ENCODE measurements at places on chromosomes 1 and 21.
A peak's percentile ranks its signal among the peaks of the same experiment; 100 is the strongest.

DNA sequence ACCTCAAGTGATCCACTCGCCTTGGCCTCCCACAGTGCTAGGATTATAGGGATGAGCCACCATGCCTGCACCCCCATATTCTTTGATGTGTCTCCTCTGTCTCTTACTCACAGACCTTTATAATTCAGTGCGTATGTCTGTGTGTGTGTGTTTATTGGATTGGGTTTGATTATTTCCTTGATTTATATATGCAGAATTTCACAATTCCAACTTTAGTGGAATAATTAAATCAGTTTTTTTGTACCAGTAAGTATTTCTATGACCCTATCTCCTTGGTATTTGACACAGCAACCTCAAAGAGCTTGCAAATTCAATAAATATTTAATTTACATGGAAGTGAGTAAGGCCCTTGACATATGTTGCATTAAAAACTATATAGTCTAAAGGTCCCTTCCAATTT, 333.9 kb upstream of the ADAMTS5 start:
- DNase-seq = no peak

- no peak for DNase-seq
These were observed 49.6 kb downstream of the LRRC71 start for GRCh38 chr1:156970017-156970416.

GRCh38 chr1:119321666-119322419, 46.7 kb upstream of the HAO2 start:
- no peak for DNase-seq

DNA sequence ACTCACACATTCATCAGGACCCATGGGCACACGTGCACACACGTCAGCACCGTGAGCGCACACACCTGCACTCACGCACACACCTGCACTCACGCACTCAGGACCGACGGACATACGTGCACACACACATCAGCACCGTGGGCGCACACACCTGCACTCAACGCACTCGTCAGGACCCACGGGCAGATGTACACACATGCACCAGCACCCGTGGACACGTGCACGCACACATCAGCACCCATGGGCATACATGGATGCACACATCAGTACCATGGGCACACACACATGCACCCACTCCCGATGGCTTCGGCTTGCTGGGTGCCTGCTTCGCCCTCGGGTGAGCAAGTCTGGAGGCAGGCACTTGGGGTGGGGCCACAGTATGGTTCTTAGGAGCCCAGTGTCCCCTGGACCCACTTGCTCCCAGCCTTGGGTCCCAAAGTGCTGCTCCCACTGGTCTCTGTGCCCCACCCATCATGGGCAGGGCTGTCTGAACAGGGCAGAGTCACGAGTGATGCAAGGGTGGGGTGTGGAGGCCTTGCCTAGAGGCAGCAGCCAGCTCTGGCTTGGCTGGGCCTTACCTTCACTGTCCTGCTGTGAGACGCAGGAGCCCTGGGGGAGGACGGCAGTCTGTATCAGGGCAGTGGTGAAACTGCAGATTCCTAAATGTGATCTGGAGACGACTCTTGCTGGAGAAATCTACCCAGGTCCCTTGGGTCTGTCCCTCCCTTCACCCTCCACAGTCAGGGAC, 49.8 kb downstream of the SKI start:
- DNase-seq = no peak

GRCh38 chr1:6127587-6128163, 52.4 kb downstream of the CHD5 start:
- DNase-seq = no peak

DNA sequence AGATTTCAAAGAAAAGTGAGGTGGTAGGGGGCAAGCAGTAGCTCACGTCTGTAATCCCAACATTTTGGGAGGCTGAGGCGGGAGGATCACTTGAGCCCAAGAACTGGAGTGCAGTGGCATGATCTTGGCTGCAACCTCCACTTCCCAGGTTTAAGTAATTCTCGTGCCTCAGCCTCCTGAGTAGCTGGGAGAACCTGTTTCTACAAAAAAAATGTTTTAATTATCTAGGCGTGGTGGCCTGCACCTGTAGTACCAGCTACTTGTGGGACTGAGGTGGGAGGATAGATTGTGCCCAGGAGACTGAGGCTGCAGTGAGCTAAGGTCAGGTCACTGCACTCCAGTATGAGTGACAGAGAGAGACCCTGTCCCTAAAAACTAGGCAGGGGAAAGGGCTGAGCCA, 2.6 kb upstream of the TSPAN1 start:
- DNase-seq = no peak

GRCh38 chr1:224276771-224277487, 53.0 kb downstream of the NVL start:
- no peak for DNase-seq

GRCh38 chr1:167165948-167166689, 54.6 kb upstream of the POU2F1 start:
- DNase-seq = no peak

- no peak for DNase-seq
These were observed 77.2 kb upstream of the EFHD2 start for GRCh38 chr1:15332525-15332924.

- no peak for DNase-seq
These were observed 9.4 kb downstream of the AKNAD1 start for GRCh38 chr1:108847494-108847893.

DNA sequence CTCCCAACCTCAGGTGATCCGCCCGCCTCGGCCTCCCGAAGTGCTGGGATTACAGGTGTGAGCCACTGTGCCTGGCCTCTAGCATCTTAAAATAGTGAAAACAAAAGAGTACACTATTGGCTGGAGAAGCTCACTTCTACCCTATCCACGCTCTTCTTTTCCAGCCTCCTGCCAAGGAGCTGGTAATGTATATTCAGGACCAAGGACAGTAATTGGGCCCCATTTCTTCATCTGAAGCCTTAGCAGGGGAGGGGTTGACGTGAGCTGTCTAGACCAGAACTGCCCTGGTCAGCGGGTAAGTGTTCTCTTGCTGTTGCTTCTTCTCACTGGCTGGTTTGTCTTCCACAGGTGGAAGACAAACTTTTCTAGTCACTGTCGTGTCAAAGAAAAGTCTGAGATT, 70.2 kb downstream of the DNM3 start:
- DNase-seq = no peak

GRCh38 chr1:2555634-2556276, 416 bp upstream of the TNFRSF14 start:
- peak; percentile 84 for DNase-seq

DNA sequence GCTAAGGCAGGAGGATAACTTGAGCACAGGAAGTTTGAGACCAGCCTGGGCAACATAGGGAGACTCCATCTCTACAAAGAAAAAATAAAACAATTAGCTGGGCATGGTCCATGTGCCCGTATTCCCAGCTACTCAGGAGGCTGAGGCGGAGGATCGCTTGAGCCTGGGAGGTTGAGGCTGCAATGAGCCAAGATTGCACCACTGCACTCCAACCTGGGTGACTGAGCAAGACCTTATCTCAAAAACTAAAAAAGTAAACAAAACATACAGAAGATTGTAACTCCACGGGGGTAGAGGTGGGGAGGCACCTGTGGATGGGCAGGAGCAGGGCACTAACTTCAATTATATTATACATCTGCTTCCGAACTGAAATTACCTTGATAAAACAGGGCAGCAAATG, 4.6 kb downstream of the S100B start:
- no peak for DNase-seq

- DNase-seq = no peak
These were observed 136.4 kb downstream of the AKT3 start for GRCh38 chr1:243713470-243714186.

- no peak for DNase-seq
These were observed 959 bp upstream of the SDC3 start for GRCh38 chr1:30909365-30910068.

- DNase-seq = no peak
These were observed 20.4 kb upstream of the TAS1R2 start for GRCh38 chr1:18879791-18880309.
